Stimulated activated CD4-positive, alpha-beta T cell treated with anti-CD3 and anti-CD28 coated beads, TNF-alpha, amount 100 ng/mL, for 1 hour (primary cell): ENCODE measurements at places on chromosomes 6 and 20.

DNA sequence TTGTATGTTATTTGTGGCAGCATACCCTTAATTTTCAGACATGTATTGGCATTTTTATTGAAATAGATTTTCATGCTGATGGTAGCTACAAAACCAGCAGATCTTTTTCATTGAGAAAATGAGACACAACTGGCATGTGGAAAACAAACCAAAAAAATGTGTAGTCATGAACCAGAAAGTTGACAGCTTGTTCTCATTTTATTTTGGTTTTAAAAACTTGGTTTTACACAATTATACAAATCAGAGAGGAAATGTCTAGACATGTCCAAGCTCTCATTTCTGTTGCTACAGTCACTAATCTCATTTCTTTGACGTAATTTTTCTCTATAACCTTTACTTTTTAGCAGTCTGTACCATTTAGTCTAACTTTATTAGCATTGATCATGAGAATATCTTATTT, 85.4 kb downstream of the GRIK2 start:
- no peak for DNase-seq

DNA sequence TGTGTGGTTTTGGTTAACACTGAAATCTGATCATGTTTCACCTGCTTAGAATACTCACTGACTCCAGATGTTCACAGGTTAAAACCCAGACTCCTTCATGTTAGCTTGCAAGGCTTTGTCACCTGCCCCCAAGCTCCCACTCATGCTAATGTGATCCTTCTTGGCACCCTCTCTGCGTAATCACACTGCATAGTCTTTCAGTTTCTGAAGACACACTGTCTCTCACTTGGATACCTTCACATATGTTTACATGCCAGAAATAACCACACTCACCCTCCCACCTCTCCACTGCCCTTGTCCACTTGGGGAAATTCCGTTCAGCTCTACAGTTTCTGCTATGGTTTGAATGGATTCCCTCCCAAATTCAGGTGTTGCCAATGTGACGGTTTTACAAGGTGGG, 234.7 kb upstream of the SASH1 start:
- no peak for DNase-seq

DNA sequence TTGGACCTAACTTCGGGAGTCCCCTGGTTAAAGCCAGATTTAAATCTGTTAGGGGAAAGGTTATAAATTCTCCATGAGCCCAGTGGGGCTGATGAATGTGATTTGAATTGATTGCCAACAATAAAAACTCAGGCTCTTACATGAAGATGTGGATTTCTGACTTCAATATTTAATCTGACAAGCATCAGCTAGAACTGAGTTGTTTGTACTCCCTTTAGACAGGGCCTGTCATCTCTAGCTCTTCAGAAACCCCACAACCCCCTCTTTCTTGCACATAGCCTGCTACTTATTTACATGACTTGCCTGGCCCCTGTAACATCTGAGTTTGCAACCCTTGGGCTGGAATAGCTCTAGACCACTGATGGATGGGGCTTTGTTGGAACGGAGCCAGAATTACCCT, 191.6 kb upstream of the PLCB4 start:
- no peak for DNase-seq

DNA sequence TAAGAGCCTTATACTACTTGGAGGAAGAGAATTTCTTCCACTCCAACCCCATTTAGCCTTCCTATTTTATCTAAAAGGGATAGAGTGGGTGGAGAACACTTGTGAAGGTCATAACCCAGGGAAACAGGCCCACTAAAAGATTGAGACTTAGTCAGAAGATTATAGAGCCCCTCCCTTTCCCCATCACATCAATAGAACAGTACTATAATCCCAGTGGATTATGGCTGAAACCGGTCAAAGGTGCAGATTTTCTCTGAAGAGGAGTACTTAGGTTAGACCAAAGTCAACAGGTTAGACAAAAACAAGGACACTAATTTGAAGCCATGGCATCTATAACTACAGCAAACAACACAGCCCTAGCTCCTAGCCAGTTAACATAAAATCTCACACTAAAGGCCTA, 330.9 kb upstream of the NOX3 start:
- DNase-seq: no peak

GRCh38 chr6:36666287-36666686, 12.2 kb upstream of the CDKN1A start:
- DNase-seq: no peak

DNA sequence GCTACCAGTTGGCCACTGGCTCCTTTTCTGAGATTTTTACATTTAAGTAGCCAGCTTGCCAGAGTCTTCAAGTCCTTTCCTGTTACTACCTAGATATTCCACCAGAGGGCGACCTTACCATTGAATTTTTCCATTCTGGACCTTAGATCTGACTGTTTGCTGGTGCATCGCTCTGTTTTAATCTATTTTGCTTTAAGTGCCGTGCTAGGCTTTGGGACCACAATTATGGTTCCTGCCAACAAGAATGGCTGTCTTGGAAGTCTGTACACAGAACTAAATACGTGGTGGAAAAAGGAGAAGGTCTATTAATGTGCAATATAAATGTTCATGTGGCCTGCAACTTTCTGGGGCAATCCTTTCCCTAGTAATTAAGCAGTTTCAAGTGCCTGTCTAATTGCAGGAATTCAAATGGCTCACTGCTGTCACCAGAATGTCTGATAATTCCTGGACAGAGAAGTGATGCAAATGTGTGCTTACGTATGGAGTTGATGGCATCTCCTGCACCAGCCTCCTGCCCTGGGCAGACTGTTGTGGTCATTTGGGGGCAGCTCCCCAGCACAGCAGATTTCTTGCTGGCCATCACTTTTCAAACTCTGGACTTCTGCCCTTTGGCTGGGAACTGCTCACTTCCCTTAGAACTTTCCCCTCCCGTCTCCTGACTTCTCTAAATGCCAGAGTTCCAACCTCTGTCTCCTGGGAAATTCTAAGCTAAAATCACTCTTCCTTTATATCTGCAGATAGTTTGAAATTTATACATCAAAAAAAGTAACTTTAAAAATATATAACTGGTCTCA, 5.6 kb upstream of the HLA-DOA start:
- peak; percentile 18 for DNase-seq

DNA sequence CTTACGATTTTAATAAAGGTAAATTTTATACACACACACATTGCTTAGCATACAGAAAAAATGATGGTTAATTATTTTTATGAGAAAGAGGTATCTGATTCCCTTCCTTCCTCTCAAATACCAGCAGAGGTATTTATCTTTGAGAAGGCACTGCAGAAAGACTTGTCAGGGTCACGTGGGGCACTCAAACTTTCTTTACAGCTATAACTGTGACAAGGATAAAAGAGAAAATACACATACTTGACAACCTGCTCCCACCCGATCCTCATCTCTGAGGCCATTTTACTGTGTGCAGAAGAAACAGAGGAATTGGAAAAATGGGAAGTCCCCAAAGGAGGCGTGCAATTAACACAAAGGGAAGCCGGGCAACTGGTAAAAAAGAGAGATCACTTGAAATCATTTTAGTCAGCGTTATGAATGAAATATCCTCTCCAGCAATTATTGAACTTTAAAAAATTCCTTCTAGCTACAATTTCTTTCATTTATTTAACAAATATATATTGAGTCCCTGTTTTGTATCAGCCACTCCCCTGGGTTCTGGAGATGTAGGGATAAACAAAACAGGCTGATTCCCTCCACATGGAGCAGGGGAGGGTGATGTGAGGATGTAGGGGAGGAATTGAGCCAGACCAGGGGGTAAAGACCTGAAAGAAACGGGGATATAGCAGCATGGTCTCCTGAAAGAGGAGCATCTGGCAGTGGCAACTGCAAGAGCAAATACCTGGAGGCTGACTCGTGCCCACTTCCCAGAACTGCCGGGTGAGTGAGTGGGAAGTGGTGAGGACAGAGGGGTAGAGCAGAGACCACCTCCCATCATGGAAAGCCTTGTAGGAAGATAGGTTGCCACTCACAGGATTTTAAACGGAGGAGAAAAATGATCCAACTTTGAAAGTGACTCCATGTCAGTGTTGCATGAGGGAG, 510.3 kb downstream of the KIF16B start:
- DNase-seq: no peak

- no peak for DNase-seq
These were observed 14.5 kb downstream of the CD109 start for GRCh38 chr6:73710470-73710869.

DNA sequence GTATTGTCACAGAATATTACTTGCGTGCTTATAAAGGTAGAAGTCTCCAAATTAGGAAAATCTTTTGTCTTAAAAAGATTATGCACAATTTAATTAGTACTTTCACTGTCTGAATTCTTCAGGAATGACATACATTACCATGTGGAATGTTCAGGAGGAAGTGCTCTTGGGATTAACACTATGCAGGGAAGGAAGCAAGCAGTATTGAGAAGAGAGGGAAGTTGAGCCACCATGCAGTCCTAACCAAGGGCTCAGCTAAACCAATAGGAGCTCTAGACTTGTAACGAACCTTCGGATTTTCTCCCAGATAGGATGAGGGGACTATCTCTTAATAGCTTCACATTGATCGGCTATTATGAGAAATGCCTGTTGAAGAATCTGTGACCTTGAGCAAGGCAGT, 918.4 kb upstream of the MANEA start:
- no peak for DNase-seq

DNA sequence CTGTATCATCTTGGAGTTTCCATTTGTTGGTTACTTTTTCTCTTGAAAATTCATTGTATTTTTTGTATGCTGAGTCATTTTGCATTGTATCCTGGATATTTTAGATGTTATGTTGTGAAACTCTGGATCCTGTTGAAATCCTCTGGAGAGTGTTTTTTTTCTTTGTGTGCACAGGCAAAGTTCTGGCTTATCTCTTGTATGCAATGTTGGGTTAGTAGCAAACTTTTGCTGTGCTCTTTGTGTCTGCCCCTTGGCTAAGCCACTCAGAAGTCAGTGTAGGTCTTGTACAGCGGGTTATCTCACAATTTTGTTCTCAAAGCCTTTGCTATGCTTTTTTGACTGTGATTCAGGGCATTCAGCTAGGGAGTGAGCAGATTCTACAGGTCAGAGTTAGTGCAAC, 29.1 kb upstream of the LMBRD1 start:
- no peak for DNase-seq

GRCh38 chr6:75824160-75824559, 75.1 kb downstream of the MYO6 start:
- DNase-seq: no peak

DNA sequence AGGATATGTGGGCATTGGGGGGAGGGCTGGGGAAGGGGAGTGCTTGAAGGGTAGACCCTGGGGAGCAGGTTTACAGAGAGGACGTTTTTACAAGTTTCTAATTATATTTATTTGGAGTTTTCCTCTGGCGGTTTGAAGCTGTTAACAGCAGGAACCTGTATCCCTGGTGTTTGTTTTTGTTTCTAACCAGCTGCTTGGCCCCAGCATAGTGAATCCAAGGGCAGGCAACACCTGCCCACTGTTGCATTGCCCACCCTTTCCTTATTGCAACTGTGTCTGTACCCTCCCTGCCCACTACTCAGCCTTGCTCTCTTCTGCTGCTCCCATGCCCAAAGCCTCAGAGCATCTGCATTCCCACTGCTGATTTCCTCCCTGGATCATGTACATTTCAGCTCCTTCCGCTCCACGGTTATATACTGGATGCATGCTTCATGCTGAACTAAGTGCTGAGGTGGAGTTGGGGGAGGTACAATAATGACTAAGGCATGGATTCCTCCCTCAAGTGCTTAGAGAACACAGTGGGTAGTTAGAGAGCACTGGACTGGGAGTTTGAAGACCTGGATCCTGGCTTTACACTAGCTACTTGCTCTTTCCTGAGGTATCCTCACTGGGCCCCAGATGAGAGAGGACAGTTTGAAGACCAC, 6.0 kb downstream of the SCUBE3 start:
- no peak for DNase-seq

GRCh38 chr20:37886851-37887297, 16.1 kb upstream of the VSTM2L start:
- DNase-seq: no peak

DNA sequence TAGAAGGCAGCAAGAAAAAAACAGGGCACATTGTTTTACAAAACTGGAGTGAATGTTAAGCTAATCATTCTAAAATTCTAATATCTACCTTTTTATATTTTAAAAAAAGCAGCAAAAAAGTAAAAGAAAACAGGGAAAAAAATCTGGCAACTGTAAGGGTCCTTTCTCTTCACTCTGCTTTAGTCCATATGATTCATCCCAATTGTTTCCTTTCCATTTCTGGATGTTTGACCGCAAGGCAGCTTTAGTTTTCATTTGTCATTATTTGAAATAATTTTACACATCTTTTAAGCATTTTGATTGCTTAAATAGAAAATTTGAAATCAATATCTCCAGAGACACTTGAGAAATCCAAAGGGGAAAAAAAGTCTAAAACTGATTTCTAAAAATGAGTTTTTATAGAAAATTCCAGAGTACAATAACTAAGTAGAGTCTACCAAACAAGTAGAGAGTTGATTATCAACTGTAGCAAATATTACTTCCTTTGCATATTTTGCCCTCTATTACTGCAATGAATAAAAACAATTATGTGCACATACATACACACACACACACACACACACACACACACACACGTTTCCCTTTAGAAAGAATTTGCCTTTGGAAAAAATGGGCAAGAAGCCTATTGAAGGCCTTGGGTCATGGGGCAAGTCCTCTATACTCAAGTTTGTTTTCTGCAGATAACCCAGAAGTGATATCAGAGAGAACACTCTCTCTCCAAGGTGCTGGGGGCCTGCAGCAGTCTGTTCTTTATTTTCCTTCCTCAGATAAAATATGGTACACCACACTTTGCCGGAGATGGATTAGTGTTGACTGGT, 259.7 kb downstream of the HACE1 start:
- no peak for DNase-seq

GRCh38 chr20:15642109-15642508, 931.1 kb downstream of the KIF16B start:
- DNase-seq: no peak
